ENCODE measurements at places on chromosomes 5 and 9. TPM values are rescaled to one million over a fixed set of nuclear protein-coding genes. Genes with fewer than 3 reads are reported as not detected.

ASTN2 gene
- 5.1 TPM for total RNA-seq

SPAAR gene
- not detected for total RNA-seq

SLC36A2 gene
- not detected for total RNA-seq

ZFP2 gene
- 0.76 TPM for total RNA-seq

BNC2 gene
- 32.6 TPM for total RNA-seq

PCDHA3 gene
- 0.39 TPM for total RNA-seq

SV2C gene
- total RNA-seq, result not detected
